ENCODE measurements at places on chromosomes 6 and 20. TPM values are rescaled to one million over a fixed set of nuclear protein-coding genes. Genes with fewer than 3 reads are reported as not detected.

Gene ELOVL2
- 0.06 TPM for total RNA-seq

Gene VSX1
- not detected for total RNA-seq

Gene SEMG1
- not detected for total RNA-seq

Gene COL11A2
- 1.3 TPM for total RNA-seq

Gene SOX18
- not detected for total RNA-seq

Gene TUBB2B
- 0.63 TPM for total RNA-seq

Gene FAM83C
- not detected for total RNA-seq

Measured in T-cell (primary cell).